ENCODE measurements at places on chromosomes 2 and 18.

GRCh38 chr2:241739651-241740050, 5.2 kb downstream of the D2HGDH start:
- peak; percentile 58 for DNase-seq

GRCh38 chr2:183812091-183812490, 687.8 kb downstream of the NUP35 start:
- no peak for DNase-seq

GRCh38 chr2:239960929-239961661, 64.0 kb downstream of the NDUFA10 start:
- DNase-seq: no peak

GRCh38 chr2:148599109-148599991, 45.2 kb upstream of the EPC2 start:
- DNase-seq: no peak

DNA sequence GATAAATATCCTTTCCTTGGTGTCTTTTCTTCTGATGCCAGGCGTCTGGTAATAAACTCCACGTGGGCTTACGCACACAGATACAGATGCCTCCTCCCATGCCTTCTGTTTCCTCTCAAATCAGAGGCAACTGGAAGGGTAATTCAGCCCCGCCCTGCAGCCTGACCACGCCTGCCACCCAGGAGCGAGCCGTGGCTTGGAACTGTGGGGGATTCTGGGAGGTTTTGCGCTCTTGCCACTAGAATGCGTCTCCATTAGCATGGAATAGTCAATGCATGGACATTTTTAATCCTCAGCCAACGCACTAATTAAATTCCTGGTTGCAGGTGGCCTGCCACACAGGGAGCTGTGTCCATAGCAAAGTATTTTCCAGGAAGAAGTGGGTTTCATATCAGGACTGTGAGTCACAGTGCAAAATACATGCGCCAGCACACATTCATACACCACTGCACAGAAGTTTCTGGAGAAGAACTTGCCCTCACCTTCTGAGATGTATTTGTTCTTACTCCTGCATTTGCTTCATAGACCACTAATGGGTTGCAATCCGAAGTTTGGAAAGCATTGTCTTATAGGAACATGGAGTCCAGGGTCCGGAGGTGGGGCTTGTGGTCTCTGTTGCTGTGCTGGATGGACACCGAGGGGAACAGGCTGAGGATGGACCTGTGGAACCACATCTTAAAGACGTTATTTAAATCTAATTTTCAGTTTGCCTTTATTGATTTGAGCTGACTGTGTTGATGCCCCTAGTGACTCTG, 151.4 kb downstream of the LDLRAD4 start:
- DNase-seq: no peak

DNA sequence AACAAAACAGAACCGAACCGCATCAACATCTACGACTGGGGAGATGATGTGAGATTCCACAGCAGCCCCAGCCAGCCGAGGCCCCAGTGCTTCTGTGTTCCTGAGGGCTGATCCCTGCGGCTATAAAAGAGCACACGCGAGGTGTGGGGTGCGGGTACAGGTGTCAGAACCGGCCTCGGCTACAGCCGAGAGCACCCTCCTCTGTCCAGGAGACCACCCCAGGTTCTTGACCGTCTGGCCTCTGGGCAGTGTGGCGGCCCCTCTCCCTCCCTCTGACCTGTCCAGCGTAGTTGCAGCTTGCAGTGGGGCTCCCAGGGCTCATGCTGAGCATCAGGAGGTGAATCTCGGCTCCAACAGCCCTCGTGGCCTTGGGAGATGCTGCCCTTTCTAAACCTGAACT, 23.7 kb downstream of the RTP5 start:
- DNase-seq: no peak

GRCh38 chr2:189285962-189286645, 106.5 kb upstream of the COL5A2 start:
- no peak for DNase-seq

DNA sequence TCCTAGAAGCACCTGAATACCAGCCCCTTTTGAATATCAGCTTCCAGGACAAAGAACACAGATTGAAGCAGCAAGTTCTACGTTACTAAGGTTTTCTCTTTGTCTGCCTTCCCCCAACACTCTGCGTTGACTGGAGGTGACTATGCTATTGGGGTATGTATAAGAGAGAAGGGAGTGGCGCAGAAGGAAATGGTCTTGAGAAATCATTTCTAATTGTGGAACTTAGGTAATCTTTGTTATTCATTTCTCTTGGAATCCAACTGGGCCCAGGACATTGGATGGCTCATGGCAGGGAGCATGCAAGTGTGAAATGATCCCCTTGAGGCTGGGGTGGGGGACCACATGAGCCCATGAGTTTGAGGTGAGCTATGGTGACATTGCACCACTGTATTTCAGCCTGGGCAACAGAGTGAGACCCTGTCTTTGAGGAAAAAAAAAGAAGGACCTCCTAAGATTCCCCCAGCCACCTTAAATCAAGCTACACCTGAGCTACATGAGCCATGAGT, 29.7 kb downstream of the XDH start:
- no peak for DNase-seq

DNA sequence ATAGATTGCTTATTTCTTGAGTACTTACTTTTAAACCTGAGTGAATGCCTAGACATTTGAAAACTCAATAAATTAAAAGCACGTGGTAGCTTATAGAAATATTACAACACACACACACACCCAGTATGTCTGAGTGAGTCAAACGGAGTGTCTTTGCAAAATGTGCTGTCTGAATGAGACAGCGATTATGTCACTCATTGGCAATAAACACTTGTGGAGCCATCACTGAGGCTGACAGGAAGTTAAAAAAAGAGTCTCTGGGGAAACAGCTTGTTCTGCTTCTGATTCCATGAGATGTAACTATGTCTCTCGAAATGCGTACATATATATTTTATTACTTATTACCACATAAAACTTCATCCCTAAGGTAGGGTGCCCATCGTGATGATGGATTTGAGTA, 22.3 kb upstream of the VPS4B start:
- DNase-seq: no peak

GRCh38 chr2:52919673-52920072, 847.9 kb upstream of the CHAC2 start:
- DNase-seq: no peak

DNA sequence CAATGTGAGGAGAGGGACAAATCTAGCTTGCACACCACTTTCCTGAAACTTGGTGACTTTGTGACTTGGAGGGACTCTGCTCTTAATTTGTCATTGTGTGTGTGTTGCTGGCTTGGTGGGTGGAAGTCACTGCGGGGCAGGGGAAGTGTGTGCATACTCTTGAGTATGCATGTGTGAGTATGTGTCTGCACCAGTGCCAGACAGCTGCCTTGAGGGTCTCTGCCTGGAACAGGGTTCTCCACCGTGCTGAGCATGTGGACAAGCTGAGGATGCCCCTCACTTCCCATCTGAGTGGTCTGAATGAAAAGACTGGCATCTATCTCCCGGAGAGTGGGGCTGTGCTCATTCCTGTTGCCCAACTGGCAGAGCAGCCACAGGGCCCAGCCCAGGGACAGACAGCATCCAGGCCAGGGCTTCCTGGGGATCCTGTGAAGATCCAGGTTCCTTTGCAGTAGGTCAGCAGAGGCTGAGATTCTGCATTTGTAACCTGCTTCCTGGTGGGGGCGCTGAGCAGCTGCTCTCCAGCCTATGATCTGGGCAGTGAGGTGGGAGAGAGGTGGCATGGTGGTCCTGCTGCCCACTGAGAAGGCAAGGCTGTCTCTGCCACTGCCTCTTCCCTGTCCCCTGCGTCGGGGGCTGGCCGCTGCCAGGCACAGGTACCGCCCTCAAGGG, 138.9 kb upstream of the HAAO start:
- no peak for DNase-seq

DNA sequence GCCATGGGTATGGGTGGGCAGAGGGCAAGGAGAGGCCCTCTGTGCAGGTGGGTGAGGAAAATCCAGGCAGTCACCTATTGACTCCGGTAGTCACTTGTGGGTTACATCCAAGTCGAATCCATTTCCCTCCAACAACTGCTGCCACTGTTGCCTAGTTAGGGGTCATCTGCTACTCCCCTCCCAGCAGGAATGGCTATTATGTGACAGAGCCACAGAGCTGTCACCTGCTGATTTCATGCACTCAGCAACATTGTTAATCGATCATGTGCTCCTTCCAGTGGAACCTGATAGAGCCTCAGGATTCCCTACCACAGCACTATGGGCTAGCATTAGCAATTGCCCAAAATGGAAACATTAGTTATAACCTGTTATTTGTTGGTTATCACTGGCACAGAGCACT, 31.4 kb downstream of the POLR1A start:
- no peak for DNase-seq

DNA sequence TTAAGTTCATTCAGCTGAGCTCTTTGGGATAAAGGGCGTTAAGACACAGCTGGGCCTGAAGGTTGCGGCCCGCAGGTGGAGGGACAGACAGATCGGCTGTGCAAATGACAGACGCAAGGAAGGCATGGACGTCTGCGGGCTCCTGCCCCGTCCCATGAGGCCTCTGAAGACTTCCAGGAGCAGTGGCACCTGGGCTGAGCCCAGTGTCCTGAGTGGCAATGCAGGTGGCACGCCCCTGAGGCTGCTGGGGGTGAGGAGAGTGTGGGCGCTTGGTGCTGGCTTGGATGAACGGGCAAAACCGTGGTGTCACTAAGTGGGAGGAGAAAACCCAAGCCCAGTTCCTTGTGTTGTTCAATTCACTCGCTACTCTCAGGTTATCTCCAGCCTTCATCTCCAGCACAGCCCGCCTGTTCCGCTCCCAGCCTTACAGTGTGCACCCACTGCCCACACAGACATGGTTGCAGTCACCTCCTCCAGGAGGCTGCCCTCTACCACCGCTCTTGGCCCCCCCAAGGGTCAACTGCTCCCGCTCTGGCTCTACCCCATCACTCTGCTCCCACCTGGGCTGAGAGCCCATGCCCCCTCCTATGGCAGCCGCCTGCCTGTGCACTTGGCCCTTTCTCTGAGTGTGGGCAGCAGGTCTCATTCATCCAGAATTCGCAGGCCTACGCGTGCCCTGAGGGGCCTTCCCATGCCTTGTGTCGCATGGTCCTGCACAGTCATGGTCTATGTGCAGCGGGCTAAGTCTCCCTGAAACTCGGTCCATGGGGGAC, 50.3 kb downstream of the PTGR3 start:
- DNase-seq: no peak

GRCh38 chr2:45699032-45699658, 47.7 kb downstream of the PRKCE start:
- no peak for DNase-seq

DNA sequence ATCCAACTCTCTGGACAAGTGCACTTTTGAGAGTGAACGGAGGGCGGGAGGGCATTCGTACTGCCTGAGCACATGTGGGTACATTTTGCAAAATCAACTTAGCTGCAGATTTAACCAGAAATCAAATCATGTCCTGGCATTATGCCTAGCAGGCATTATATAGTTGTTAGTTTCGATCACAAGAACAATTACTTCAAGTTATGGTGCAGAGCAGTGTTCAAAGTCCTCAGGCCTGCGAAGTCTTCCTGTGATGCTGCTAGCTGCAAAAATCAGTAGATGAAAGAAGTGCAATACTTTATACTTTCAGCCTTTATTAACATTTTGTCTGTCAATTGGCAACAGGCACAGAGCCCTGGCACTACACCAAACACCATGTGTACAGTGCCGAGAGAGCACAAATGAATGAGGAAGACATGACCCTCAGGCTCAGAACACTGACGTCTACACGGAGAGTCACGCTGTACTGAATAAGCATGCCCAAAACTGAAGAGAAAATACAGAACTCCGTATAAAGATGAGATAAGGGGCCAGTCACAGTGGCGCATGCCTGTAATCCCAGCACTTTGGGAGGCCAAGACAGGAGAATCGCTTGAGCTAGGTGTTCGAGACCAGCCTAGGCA, 92.1 kb upstream of the CREB1 start:
- no peak for DNase-seq

GRCh38 chr2:164803776-164804466, 37.7 kb downstream of the COBLL1 start:
- DNase-seq: no peak

- no peak for DNase-seq
These were observed 345.5 kb upstream of the CDH19 start for GRCh38 chr18:66949419-66949818.

DNA sequence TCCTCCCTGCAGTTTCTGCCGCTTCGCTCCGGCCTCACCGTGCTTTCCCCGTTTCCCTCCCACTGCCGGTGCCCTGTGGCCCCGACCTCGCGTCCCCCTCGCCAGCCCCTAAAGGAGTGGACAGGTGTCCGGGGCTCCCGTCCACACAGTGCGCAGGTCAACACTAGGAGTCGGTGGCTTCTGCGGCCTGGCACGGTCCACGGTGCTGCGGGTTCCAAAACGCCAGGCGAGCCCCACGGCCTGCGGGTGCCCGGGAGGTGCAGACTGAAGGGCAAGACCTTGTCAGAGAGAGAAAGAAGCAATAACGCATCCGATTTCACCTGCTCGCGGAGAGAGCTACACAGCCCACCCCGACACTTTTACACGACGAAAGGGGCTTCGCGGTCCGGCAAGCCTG, 588.7 kb upstream of the SALL3 start:
- no peak for DNase-seq

GRCh38 chr2:45731141-45731540, 79.7 kb downstream of the PRKCE start:
- DNase-seq: no peak

GRCh38 chr2:47620770-47621437, 162.0 kb upstream of the MSH6 start:
- no peak for DNase-seq

GRCh38 chr2:42040643-42041278, 7.1 kb upstream of the PKDCC start:
- no peak for DNase-seq

GRCh38 chr2:217392930-217393584, 533.2 kb upstream of the TNP1 start:
- DNase-seq: no peak

- DNase-seq: no peak
These were observed 12.5 kb upstream of the PLEKHM3 start for GRCh38 chr2:208037564-208038487.

DNA sequence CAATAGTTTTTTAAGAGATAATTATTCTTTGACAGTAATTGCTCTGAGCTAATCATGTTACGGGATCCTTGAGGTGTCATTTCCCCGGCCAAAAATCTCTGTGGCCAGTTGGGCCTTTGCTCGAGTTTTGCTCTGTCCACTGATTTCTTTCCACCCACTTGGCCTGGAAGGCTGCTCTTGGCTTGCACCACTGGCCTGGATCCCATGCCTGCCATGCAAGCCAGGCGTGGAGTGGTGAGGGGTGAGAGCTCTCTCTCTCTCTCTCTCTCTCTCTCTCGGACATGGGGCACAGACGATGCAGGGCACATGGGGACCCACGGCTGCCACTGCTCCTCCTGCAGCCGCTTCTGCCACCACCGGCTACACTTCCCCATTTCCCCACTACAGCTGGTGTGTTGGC, 853.0 kb upstream of the GCFC2 start:
- DNase-seq: no peak
